ENCODE measurements at places on chromosomes 2 and 18. TPM values are rescaled to one million over a fixed set of nuclear protein-coding genes. Genes with fewer than 3 reads are reported as not detected.

- no peak for DNase-seq
- H3K4me1 ChIP-seq = peaks cover 8% of the 10 kb centered on the region
- no peaks in the 10 kb centered on the region for H3K27me3 ChIP-seq
- H3K4me3 ChIP-seq = no peak overlapping the region
- peaks cover 9% of the 10 kb centered on the region for H3K36me3 ChIP-seq
Measured at GRCh38 chr18:26051843-26052242, 38.6 kb downstream of the SS18 start.

- peak overlapping the region; percentile 35 for H3K27ac ChIP-seq
- DNase-seq = no peak
- H3K36me3 ChIP-seq = no peaks in the 10 kb centered on the region
- no peaks in the 10 kb centered on the region for H3K4me1 ChIP-seq
Measured at GRCh38 chr2:138433995-138434951, 67.3 kb upstream of the SPOPL start.

GRCh38 chr18:79367989-79368388 lies 27.7 kb upstream of the NFATC1 start:
- no peak overlapping the region for H3K4me3 ChIP-seq
- no peak overlapping the region for H3K27ac ChIP-seq
- H3K27me3 ChIP-seq = no peaks in the 10 kb centered on the region

DNA sequence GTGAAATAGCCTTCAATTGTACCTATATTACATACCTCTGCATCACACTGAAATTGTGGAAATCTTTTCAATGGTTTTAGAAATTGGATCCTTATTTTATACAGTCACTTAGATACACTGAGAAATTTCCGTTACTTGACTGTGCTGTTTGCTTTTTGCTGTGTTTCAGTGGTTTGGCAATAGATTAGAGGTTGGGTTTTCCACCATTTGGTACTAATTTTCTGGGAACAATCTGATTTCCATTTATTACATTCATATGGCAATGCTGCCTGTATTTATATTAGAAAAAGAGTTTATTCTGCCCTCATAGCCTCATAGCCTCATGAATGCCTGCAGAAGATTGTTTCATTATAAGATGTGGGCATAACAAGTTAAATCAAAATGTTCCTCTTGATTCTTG lies 285.0 kb downstream of the GULP1 start:
- no peak overlapping the region for H3K4me3 ChIP-seq
- no peak overlapping the region for H3K27ac ChIP-seq
- no peaks in the 10 kb centered on the region for H3K4me1 ChIP-seq
- H3K27me3 ChIP-seq = no peaks in the 10 kb centered on the region
- DNase-seq = no peak
- peaks cover 9% of the 10 kb centered on the region for H3K36me3 ChIP-seq

- no peak overlapping the region for H3K27ac ChIP-seq
- peaks cover 3% of the 10 kb centered on the region for H3K4me1 ChIP-seq
- no peaks in the 10 kb centered on the region for H3K27me3 ChIP-seq
- H3K4me3 ChIP-seq = no peak overlapping the region
Measured at GRCh38 chr2:126881591-126881990, 17.1 kb upstream of the TEX51 start.

Gene PTPRN
- 3.2 TPM for total RNA-seq

Gene COL4A4
- 0.16 TPM for total RNA-seq

Gene DSC3
- 0.16 TPM for total RNA-seq

DNA sequence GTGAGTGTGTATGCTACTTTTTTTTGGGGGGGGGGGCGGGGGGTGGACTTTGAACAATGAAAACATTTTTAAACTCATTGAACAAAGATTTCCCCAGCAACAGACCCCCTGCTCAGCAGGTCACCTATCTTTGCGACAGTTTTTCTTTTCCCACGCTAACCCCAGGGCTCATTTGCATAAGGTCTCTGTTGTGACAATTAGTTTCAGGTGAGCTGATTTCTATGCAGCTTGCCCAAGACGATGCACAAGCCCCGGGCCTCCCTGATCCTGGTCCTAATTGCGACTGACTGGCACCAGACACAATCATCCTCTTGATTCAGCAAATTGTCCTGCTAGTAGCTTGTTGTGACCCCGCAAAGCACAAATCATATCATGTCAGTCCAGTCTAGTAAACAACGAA lies 40.3 kb downstream of the ZEB2 start:
- DNase-seq = no peak
- peaks cover 19% of the 10 kb centered on the region for H3K36me3 ChIP-seq
- peaks cover 82% of the 10 kb centered on the region for H3K4me1 ChIP-seq
- H3K27ac ChIP-seq = peak overlapping the region; percentile 8
- no peaks in the 10 kb centered on the region for H3K27me3 ChIP-seq

DNA sequence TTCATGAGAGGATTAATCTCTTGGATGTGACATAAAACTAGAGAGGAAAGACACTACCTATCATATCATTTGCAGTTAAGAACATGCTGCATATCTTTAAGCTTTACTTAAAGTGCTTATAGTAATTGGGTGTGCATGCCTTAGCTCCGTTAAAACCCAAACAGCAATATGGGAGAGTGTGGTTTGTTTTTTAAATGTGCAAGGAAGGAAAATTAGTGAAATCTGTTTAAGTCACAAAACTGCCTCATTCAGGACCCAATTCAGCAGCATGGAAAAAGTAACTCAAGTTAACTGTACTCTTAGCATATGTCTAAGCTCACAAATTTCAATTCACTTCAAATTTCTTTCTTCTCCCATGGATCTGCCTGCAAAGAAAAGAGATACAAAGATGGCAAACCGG lies 182.2 kb downstream of the ARHGAP15 start:
- no peaks in the 10 kb centered on the region for H3K4me1 ChIP-seq
- no peak overlapping the region for H3K27ac ChIP-seq
- H3K36me3 ChIP-seq = no peaks in the 10 kb centered on the region
- no peak for DNase-seq
- H3K4me3 ChIP-seq = no peak overlapping the region
- H3K27me3 ChIP-seq = no peaks in the 10 kb centered on the region

DNA sequence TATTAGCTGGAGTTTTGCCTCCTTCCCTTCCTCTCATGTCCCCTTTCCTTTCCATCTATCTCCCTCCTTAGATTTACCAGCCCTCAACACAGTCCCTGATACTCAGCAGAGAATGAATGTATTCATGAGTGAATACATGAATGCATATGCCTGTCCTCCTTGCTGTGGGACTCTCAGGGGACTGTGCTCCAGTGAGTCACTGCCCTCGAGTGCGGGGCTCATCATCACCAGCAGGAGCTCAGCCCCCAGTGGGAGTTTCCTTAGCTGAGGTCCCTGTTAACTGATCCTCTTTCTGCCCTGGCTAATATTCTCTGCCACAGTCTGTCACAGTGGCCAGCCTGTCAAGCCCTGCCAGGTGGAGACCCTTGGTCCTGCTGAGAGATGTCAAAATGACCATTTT lies 104.9 kb upstream of the LHCGR start:
- H3K27ac ChIP-seq = no peak overlapping the region
- H3K4me1 ChIP-seq = peaks cover 8% of the 10 kb centered on the region
- no peak overlapping the region for H3K4me3 ChIP-seq
- no peak for DNase-seq
- H3K27me3 ChIP-seq = no peaks in the 10 kb centered on the region

DNA sequence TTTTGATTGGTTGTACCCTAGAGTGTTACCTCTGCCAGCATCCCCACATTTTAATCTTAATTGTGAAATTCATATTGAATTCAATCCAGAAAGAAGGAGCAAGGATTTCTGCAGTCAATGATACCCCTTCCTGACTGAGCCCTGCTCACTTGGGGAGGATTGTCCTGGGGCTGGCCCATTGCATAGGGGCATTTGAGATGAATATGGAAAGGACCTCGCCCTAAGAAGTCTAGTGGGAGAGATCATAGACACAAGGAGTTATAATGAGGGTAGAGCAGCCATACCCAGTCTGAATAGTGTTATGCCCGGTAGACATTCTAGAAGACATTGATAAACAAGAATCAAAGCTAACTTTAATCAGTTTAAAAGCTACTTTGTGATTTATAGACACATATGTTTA lies 53.8 kb downstream of the CRIM1 start:
- no peak for DNase-seq
- no peak overlapping the region for H3K4me3 ChIP-seq
- H3K27ac ChIP-seq = no peak overlapping the region
- no peaks in the 10 kb centered on the region for H3K36me3 ChIP-seq

GRCh38 chr2:41963661-41964525 lies 83.9 kb upstream of the PKDCC start:
- no peaks in the 10 kb centered on the region for H3K27me3 ChIP-seq
- peak overlapping the region; percentile 17 for H3K4me3 ChIP-seq

Gene MAB21L4
- not detected for total RNA-seq

DNA sequence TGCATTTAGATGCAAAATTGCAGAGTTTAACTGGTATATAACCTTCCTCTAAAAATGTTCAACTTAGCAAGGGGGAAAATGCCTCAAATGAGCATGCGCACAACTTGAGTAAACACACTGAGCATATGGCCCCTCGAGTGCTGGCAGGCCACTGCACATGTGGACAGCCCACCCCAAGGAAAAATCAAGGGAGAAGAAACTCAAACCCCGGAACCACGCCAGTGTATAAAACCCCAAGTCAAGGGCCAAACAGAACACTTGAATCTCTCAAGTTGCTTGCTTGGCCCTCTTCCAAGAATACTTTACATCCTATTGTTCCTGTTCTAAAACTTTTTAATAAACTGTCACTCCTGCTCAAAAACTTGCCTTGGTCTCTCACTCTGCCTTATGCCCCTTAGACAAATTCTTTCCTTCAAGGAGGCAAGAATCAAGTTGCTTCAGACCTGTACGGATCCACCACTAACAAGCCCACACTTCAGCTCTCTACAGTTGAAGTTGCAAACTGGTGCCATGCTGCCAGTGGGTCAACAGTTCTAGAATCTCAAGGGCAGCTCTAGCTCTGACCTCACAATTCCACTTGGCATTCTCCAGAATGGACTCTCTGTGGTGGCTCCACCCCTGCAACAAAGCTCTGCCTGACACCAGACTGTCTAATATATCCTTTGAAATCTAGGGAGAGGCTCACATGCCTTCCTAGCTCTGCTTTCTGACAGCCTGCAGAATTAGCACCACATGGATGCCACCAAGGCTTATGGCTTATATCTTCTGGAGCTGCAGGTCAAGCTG lies 38.9 kb downstream of the HIBCH start:
- H3K27ac ChIP-seq = no peak overlapping the region
- H3K27me3 ChIP-seq = no peaks in the 10 kb centered on the region
- H3K36me3 ChIP-seq = peaks cover 31% of the 10 kb centered on the region
- no peaks in the 10 kb centered on the region for H3K4me1 ChIP-seq
- no peak for DNase-seq

DNA sequence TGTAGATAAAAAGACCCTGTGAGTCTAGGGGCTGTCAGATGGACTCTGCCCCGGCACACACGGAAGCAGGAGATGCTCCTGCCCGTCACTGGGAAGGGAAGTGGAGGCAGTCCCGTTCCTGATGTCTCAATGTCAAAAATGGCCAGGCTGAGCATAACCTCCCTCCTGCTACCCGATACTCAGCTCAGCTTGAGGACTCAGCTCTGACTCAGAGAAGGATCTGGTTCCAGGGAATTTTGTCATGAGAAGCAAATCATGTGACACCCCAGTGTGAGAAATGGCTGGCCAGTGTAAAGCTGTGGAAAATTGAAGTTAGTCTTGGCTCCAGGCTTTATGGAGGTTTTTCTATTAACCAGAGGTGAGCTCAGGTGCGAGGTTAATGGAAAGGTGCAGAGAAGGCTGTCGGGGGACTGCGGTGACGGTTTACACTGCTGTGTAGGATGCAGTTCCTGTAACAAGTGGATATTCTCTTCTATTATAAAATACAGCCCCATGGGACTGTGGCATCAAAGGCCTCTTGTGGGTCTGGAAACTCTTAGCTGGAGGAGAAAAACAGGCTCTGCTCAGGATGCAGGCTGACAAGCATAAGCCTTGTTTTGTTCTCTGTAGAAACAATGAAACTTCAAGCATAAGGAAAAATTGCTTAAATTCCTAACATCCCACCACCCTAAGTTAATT lies 24.7 kb upstream of the AGAP1 start:
- H3K36me3 ChIP-seq = no peaks in the 10 kb centered on the region
- no peak overlapping the region for H3K4me3 ChIP-seq
- DNase-seq = no peak
- H3K27ac ChIP-seq = no peak overlapping the region

Gene MTHFD2
- total RNA-seq = 101 TPM

Gene UGT1A5
- not detected for total RNA-seq

- no peak for DNase-seq
- H3K27ac ChIP-seq = no peak overlapping the region
- H3K36me3 ChIP-seq = no peaks in the 10 kb centered on the region
- H3K4me3 ChIP-seq = no peak overlapping the region
- H3K27me3 ChIP-seq = peaks cover 60% of the 10 kb centered on the region
Measured at GRCh38 chr2:230678018-230678417, 34.6 kb upstream of the CAB39 start.

- H3K36me3 ChIP-seq = no peaks in the 10 kb centered on the region
- no peak for DNase-seq
- no peak overlapping the region for H3K27ac ChIP-seq
- H3K27me3 ChIP-seq = peaks cover 34% of the 10 kb centered on the region
- H3K4me1 ChIP-seq = peaks cover 15% of the 10 kb centered on the region
Measured at GRCh38 chr2:102053096-102053495, 61.3 kb downstream of the IL1R2 start.

- H3K27ac ChIP-seq = no peak overlapping the region
- H3K4me1 ChIP-seq = peaks cover 39% of the 10 kb centered on the region
- peak; percentile 25 for DNase-seq
- H3K36me3 ChIP-seq = peaks cover 3% of the 10 kb centered on the region
- peak overlapping the region; percentile 88 for H3K4me3 ChIP-seq
Measured at GRCh38 chr2:230956827-230957755, 32.0 kb upstream of the GPR55 start.

Gene PRSS56
- total RNA-seq = 52.4 TPM

Gene EVX2
- total RNA-seq = 0.43 TPM

GRCh38 chr2:210546424-210547208 lies 9.8 kb upstream of the CPS1 start:
- peaks cover 4% of the 10 kb centered on the region for H3K4me1 ChIP-seq
- DNase-seq = no peak
- H3K27ac ChIP-seq = no peak overlapping the region
- no peaks in the 10 kb centered on the region for H3K36me3 ChIP-seq
- no peak overlapping the region for H3K4me3 ChIP-seq

Gene PLB1
- not detected for total RNA-seq

GRCh38 chr2:70906439-70907005 lies 29.2 kb upstream of the ATP6V1B1 start:
- peaks cover 16% of the 10 kb centered on the region for H3K36me3 ChIP-seq
- no peak for DNase-seq
- peaks cover 93% of the 10 kb centered on the region for H3K27me3 ChIP-seq
- peaks cover 30% of the 10 kb centered on the region for H3K4me1 ChIP-seq
- no peak overlapping the region for H3K27ac ChIP-seq

Gene ATP6V1B1
- total RNA-seq = 4.6 TPM

DNA sequence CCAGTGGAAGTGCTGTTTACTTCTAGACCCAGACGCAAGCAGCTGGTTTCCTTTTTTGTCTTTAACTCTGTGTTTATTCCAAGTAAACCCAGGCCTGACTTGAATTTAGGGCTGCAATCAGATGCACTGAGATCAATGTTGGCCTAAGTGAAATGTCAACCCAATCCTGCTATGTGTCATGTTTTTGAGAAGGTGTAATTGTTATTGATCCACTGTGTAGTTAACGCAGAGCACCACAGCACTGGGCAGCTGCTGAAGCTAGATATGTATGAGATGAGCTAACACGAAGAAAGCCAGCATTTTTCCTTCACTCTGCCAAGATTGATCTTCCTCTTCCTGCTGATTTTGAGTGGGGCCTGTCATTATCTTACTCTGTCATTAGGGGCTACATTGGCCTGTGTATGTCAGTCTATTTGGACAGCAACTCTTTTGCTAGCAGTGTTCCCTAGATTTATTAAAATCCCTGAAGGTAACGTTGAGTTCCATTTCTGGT lies 18.9 kb upstream of the DLX1 start:
- H3K27me3 ChIP-seq = peaks cover 2% of the 10 kb centered on the region
- DNase-seq = no peak
- peaks cover 51% of the 10 kb centered on the region for H3K4me1 ChIP-seq
- H3K4me3 ChIP-seq = no peak overlapping the region
- no peak overlapping the region for H3K27ac ChIP-seq
- H3K36me3 ChIP-seq = peaks cover 2% of the 10 kb centered on the region

All from neural crest cell (in vitro differentiated cells).